ENCODE measurements at places on chromosomes 6 and 20. TPM values are rescaled to one million over a fixed set of nuclear protein-coding genes. Genes with fewer than 3 reads are reported as not detected.

Gene POPDC3
- 1.3 TPM for total RNA-seq

Gene ATAT1
- 6.8 TPM for total RNA-seq

Gene MDC1
- 10.1 TPM for total RNA-seq

Gene SRSF3
- total RNA-seq, result 438 TPM

Gene TCP11
- total RNA-seq, result not detected

Gene ANKS1A
- total RNA-seq, result 20.9 TPM

Gene KCNB1
- not detected for total RNA-seq

Gene C20orf204
- 3.9 TPM for total RNA-seq
